ENCODE measurements at places on chromosomes 11 and 22. TPM values are rescaled to one million over a fixed set of nuclear protein-coding genes. Genes with fewer than 3 reads are reported as not detected.

The ARCN1 gene
- 83.9 TPM for total RNA-seq

The OR6A2 gene
- total RNA-seq, result not detected

The MOV10L1 gene
- total RNA-seq, result 0.83 TPM

The ZNRF3 gene
- 15.1 TPM for total RNA-seq

The USH1C gene
- total RNA-seq, result not detected

The GAL3ST1 gene
- 1.2 TPM for total RNA-seq

The ASCC2 gene
- 32.6 TPM for total RNA-seq

The OR51V1 gene
- not detected for total RNA-seq

The TYR gene
- not detected for total RNA-seq

The TRIM49C gene
- total RNA-seq, result not detected

The UPK3A gene
- total RNA-seq, result not detected

The MUC5AC gene
- total RNA-seq, result under 0.01 TPM

The SNX32 gene
- 0.42 TPM for total RNA-seq

The TMEM25 gene
- total RNA-seq, result 51.7 TPM

The MEI1 gene
- 0.39 TPM for total RNA-seq

The SMIM35 gene
- total RNA-seq, result not detected

The TUB gene
- total RNA-seq, result 9.1 TPM

The CD3E gene
- total RNA-seq, result 2.8 TPM

The ENTHD1 gene
- total RNA-seq, result not detected
